ENCODE measurements at places on chromosomes 12 and 14.

DNA sequence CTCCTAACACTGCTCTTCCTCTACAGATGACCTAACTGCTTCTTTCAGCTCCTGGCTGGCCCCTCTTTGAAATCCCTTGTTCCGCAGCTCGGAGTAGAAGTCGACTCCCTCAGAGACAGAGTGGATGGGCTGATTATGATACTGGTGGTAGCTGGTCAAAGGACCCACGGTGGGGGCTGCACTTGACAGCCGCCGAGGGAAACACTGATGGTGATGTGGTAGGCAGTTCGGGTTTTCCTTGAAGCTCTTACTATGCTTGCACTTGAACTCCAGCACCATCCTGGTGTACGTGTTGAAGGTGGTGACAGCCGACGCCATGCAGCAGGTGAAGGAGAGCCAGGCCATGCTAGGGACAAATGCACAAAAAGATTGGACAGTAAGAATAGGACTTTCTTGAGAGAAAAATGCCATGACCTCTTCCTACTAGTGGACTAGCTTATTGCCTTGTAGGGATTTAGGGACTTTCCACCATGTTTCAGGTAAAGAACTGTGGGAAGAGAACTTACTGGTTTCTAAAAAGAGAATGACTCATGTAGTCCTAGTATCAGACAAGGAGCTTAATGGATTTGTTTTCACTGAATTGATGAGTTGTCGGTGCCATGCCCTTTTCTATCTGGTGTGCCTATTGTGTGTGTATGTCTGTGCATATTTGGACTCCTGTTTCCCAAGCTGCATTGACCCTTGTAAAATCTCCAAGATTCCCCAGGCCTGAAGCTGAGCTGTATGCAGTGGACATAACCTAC is 18.4 kb downstream of the GSG1 start:
- DNase-seq = no peak

GRCh38 chr12:27083861-27084394 is 1.6 kb upstream of the C12orf71 start:
- no peak for DNase-seq

DNA sequence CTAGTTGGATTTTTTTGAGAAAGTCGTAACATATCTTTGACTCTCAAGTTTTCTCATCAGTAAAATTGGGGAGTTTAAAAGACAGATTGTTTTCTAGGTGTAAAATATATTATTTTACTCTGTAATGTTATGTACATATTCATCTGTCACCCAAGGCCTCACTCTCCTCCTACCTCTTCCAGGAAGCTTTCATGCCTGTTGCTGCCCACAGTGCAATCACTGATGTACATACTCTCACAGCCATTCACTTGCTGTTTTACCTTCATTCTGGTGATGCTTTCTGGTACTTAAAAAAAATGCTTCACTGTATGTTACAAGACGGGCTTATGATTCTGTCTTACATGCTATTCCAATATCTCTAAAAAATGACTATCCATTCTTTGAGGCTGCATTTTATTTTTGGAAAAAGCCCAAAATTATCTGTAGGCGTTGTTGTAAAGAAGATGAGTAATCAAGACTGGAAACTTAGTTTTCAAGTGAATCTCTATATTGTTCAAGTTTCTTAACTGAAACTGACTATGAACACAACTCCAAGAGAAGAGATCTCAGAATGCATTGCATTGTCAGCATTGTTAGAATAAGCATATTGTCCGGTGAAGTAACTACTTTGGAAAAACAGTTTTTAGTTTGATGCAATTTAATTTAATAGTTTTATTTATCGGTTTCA is 82.5 kb downstream of the LMO3 start:
- no peak for DNase-seq

DNA sequence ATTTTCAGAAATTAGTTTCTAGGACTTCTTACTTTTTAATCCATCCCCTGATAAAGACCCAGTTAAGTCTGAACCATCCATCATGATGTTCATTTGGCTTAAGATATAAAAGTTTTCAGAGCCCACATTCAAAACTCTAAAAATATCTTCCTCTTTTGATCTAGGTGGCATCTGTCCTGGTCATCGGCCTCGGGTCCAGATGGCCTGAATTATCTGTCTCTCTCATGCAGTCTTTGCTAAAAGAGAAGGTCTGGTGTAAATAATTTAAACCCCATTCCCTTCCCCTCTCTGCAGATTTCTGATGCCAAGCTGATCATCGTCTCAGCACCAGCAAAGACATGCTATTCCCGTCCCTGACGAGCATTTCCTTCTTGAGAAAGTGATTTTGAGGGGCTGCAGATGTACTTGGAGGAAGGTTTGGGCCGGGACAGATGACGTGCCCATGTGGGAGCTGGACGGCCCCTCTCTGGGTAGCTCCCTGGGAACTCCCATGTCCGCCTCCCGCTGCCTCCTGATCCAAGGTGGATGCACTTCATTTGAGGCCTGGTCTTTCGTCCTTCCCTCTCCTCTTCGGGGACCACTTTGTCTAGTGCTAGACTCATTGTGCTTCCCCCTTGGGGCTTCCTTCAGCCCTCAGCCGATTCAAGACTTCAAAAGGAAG is 173.0 kb upstream of the PRMT8 start:
- no peak for DNase-seq

DNA sequence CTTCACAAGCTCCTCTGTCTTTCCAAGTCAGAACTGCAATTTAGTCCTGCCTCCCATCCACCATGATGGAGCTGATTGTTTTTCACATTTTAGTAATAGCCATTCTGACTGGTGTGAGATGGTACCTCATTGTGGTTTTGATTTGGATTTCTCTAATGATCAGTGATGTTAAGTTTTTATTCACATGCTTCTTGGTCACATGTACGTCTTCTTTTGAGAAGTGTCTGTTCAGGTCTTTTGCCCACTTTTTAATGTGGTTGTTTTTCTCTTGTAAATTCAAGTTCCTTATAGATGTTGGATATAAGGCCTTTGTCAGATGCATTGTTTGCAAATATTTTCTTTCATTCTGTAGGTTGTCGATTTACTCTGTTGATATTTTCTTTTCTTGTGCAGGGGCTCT is 4.1 kb upstream of the TAS2R14 start:
- no peak for DNase-seq

DNA sequence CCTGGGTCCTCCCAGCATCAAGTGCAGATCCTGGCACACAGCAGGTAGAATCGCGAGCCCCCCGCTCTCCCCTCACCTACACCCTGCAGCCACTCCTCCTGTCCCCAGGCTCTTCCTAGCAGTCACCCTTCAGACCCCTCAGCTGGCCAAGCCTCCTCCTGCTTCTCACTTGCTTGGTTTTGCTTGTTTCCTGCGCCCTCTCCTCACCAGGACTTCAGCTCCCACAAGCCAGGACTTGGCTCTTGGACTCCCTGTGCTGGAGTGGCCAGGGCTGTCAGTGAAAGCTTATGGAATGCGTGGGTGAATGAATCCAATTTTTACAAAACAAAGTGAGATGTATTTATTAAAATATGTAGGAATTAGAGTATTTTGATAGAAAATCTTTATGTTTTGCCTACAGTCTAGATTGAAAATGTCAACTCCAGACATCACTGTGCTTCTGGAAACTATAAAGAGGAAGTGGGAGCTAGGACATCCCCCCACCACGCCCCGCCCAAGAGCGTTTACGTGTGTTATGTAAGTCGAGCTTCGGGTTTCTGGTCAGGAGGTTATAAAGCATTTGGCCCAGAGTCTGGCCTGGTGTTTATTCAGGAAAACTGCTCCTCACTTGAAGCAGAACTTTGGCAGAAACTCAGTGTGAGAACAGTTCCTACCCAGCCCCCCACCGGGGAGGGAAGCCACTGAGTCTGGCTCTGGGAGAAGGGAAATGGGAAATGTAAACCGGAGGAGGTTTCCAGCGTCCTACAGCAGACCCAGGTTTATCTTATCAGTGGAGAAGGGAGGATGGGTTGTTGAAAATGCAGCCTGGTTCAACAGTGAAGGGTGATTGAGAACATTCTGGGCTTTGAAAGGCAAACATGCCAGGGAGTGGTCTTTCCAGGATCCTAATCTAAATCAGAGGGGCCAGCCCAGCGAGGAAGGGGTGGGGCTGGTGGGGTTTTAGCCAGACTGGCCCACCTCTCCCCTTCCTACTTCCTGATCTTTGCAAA is 8.8 kb downstream of the ALDH2 start:
- DNase-seq = peak; percentile 48

GRCh38 chr12:6346235-6346832 is 4.5 kb upstream of the TNFRSF1A start:
- no peak for DNase-seq

- no peak for DNase-seq
Measured at GRCh38 chr12:13101821-13102375, 1.6 kb downstream of the GSG1 start.

DNA sequence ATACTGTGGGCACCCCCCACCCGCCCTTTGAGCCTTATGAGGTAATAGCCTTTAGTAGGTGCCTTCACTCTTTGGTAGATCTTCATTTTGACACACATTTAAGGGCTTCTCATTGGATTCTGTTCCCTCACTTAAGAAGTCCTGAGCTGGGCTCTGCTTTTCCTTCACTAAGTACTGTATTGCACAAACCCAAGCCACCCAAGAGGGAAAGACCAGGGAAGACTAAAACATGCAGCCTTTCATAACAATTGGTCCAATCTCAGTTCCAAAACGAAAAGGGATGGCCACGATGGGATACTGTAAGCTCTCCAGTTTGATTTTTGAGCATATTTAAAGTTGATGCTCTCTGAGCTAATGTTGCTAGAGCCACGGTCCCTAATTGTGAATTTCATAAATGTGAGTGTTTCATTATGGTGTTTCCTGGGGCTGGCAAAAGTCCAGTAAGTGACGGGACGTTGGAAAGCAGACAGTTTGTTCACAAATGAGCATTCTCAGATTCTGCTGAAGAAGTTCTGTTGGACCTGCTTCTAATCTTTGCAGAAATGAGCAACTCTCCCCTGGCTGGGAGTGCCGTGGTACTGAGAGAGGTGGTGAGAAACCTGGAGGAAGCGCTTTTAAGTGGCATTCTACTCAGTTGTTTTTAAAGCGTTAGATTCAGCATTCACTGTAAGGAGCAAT is 9.4 kb downstream of the SSPN start:
- no peak for DNase-seq

DNA sequence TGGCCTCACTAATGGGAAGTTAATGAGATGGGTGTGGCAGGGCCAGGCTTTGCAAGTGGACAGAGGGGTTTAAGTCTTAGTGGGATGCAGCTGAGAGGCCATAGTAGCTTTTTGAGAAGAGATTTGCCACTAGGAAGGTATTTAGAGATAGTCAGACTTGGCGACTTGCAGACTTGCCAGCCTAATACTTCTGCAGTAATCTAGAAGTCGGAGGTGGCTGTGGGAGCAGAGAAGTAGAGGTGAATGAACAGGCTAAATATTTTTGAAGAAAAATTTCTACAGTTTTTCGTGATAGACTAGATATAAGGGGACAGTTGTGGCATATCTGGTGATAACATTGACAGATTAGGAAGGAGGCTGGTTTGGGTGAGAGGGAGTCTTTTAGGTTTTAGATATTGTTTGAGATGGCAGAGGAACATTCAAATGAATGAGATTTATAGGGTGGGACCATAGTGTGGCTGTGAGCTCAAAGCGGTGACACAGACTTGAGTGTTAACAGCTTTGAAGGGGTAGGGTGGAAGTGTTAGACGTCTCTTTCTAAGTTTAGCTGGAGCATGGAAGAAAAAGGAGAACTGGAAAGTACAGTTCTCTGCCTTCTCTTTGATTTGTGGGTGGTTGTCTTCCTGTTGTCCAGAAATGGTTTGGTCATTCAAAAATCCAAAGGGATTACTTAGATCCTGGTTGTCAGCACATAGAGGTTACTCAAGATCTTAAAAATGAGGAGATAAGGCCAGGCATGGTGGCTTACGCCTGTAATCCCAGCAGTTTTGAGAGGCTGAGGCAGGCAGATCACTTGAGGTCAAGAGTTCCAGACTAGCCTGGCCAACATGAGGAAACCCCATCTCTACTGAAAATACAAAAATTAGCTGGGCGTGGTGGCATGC is 44.9 kb downstream of the MAPKAPK5 start:
- no peak for DNase-seq

- DNase-seq = no peak
Measured at GRCh38 chr14:102074415-102074964, 12.4 kb downstream of the HSP90AA1 start.

GRCh38 chr12:14390870-14391530 is 25.5 kb downstream of the ATF7IP start:
- DNase-seq = no peak

GRCh38 chr14:22407033-22407432 is 182.0 kb downstream of the DAD1 start:
- DNase-seq = no peak

DNA sequence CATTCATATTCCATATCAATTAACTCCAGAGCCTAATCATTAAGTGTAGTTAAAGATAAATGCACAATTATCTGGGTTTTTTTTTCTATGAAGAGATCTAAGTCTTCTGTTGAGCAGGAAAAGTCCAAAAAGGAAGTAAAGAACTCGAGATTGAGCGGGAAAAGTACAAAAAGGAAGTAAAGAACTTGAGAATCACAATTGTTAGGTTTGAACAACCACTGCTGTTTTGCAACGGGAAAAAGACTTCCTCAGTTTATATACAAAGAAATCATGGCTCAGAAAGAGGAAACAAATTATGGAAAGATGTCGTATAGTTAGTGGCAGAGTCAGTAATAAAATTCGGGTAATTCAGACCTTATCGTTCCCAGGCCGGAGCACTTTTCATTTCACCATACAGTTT is 63.3 kb downstream of the PPP1R12A start:
- DNase-seq = no peak

DNA sequence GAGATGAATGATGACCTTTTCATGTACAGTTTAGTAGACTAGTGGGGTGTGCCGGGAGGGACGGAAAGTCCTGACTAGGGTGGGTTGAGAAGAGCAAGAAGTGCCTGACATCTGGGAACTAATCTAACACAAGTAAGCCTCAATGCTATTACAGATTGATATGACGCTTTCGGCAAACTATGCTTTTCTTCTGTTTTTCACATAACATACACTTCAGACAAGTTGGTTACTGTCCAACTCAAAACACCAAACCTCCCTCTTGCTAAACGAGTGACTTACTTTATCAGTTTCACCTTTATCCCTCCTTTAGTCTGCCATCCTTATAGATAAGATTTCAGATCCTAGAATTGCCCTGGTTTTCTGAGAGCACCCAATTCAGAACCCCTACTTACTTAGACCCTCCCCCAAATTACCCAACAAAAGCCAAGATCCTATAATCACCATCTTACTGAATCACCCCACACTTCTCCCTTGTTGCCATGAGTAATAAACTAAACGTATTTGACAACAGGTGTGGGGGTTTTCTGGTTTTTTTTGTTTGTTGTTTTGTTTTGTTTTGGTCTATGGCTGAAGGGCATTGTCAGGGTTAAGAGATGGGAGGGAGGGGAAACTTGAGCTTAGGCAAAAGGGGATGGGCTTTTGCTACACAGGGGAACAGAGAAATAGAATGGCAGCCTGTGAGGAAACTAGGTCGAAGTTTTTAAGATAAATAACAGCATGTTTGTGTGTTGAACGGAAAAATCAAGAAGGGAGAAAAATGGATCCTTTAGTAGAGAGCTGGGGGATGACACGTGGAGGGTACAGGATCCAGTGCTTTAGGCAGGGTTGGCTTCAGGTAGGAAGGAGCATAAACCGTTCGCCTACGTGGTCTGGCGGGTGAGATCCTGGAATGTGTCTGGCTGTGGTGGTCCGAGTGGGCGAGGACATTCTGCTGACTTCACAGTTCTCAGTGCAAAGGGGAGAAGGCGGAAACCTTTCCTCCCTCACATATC is 6.1 kb upstream of the PSMA3 start:
- no peak for DNase-seq

Data from GM19239 (cell line).